ENCODE measurements at places on chromosomes 12 and 14.

- DNase-seq = no peak
Observed at GRCh38 chr12:31089072-31089471, 15.4 kb downstream of the DDX11 start.

DNA sequence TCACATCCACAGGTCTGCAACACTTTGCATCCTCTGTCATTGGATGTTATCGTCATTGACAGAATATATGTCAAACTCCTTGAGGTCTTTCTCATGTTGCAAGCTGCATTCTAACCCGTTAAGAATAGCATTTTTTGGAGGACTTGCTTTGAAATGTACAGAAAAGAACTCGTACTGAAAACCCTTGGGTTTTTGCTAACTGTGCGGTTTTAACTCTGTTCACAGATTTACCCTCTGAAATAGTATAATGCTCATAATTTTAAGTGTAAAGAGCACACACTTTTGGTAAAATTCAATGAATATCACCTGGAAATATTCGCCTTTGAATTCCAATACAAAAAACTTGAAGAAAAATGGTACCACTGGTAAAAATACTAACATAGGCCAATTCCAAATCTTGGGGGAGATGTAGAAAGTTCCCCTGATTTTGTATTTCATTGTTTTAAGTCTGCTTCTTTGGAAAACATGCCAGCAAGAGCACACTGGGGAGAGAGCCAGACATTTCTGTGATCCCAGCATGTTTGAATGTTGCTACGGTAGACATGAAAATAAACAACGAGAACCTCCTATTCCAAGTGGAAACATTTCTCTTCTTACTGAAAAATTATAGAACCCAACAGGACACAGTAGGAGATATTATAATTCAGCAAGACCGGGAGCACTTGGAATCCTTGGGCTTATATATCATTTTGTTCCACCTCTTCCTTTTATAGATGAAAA, 446.0 kb downstream of the AEBP2 start:
- no peak for DNase-seq

DNA sequence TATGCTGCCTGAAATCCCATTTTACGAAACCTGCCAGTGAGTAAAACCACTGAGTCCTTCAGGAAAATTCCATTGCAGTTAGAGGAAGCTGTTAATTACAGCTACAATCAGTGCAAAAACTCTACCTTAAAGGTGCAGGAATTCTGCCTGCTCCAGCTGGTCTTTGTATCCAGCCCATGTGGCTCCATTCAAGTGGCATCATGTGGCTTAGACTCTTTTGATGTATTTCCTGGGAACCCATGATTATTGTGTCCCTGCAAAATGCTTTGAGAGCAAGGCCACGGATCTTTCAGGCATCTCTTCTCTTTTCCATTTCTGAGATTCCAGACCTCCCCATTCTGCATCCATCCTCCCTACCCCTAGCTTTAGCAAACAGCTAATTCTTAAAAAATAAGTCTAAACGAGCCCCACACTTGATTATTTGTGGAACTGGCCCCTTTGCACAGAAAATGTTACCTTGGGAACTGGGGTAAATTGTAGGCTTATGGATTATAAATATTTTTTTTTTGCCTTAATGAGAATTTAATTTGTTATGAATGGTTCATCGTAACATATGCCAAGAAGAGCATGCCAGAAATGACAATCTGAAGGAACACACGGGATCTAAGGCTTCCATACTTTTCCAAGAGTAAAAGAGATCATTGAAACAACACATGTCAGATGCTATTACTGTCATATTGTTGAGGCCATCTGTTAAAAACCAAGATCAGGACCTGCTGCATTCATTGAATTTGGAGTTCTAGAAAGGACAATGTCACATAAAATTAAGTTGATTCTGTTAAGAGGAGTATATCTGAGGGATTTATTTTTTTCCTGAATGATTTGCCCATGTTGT, 144.6 kb downstream of the TPH2 start:
- no peak for DNase-seq

DNA sequence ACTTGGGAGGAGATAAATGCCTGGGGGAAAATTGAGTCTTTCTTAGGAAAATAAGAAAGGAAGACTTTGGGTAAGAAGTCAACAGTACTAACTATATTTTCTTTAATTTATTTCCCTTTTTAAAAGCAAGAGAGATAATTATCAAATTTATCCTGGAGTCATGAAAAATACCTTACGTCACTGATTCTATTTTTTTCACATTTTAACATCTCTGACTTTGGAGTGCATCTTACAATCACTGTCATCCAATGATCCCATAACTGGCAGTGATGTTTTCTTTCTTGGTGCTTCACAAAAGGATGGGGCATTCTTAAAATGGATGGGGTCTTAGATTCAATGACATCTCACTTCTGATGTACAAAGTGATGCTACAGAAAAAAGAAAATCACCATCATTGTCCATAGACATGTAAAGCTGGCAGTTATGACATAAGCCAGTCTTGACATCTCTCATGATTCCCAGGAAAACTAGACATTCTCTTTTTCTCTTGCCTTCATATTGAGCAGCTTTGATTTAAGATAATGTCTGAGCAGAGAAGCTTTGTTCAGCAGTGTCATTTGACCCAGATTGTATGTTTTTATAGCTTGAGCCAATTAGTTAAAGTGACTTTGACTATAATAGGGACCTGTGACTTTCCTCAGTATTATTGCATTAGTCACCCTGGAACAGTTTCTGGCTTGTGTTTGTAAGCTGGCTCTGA, 236.2 kb downstream of the EGLN3 start:
- no peak for DNase-seq

DNA sequence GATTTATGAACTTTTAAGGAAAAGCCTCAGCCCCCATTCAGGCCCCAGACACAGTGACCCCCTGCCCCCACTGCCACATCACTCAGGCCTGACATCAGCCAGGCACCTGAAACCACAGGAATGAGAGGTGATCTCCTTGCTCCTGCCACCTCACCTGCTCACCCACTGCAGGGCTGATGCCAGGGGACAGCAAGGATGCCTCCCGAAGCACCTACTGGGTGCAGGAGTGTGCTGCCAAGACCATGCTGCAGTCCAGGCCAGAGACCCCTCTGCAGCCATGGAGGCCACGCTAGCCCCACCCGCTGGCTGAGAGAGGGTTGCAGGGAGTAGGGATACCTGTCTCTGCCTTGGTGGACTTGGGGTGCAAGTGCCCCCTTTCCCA, 18.6 kb upstream of the KRT7 start:
- DNase-seq = no peak

DNA sequence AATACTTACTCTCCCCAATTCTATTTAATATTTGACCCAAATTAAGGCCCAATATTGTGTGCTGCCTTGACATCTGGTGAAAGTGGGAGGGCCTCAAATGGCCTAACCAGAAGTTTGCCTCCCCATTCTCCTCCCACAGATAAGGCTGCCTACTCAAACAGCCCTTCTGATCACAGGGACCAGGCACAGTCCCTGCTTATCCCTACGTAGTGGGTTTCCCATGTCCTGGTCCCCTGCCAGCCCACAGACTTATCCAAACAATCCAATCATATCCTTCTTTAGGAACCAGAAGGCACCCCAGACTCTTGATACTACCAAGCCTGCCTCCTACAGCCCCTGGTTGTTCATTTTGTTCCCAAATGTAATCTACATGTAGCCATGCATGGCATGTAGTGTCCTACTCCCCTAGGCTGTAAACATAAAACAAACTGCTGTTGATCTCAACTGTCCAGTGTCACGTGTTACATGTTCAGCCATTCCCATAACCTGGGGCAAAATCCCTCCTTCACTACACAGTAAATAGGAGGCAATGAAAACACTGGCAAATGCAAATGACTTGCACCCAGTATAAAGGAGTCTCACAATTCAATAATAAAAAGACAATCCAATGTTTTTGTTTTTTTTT, 49.3 kb downstream of the EEA1 start:
- DNase-seq = no peak

GRCh38 chr14:38291681-38292467, 36.0 kb upstream of the CLEC14A start:
- no peak for DNase-seq

GRCh38 chr12:79274501-79275064, 410.0 kb downstream of the SYT1 start:
- DNase-seq = no peak

GRCh38 chr12:132835076-132836025, 6.7 kb upstream of the GOLGA3 start:
- DNase-seq = no peak

DNA sequence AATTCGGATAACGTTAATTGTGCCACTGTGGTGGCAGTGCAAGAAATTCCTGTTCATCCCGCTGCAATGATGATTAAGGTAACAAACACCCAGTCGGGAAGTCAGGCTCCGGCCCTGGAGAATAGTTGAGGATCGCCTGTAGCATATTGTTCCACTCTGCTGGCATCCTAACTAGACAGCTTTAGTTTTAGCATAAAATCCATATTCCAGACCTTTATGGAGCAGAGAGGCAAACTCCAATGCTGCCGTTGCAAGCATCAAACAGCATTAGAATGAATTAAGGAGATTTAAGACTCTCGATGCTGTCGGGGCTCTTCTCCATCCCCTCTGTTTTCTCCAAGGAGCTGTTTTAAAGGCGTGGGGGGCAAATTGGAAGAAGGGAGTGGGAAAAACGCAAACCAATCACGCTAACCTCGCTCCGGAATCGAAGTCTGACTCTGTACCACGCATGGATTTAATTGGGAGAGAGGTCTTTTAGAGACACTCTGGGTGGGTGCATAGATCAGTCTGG, 660.4 kb downstream of the VRK1 start:
- no peak for DNase-seq

- no peak for DNase-seq
Observed at GRCh38 chr14:93317875-93318807, 14.7 kb downstream of the BTBD7 start.

DNA sequence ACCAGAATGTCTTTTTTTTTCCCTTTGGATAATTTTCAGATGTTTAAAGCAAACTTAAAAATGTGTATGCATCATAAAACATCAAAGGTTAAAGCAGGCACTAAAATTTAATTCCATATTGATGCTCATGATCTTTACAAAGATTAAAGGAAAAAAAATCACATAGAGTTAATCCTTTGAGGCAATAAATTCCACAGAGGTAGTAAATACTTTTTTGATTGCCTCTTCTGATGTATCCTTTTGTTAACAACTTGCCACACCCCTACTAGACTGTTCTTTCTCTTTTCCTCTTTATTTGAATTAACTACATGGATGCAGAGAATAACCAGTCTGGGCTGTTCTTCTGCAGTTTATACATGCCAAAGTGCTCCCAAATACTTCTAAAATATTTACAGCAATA, 45.2 kb upstream of the KCNJ8 start:
- DNase-seq = no peak

DNA sequence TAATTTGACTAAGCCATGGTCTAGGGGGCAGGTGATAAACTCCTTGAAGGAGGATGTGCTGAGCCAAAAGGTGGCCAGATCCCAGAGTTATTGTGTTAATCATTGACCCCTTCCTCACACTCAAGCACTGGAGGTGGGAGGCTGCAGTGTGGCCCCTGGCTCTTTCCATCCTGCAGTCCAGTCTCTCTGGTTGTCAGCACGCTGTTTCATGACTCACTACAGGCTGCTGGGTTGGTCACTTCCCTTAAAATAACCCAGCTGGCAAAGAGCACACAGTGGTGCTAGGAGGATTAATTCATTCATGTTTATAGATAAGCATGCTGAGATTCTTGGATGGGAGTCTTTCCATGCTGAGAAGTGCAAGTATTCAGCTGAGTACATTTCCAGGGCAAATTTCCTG, 228.9 kb downstream of the ANO2 start:
- no peak for DNase-seq

GRCh38 chr12:95205685-95206084, 11.6 kb downstream of the FGD6 start:
- DNase-seq = no peak

- no peak for DNase-seq
Observed at GRCh38 chr14:29805415-29806123, 122.1 kb downstream of the PRKD1 start.

DNA sequence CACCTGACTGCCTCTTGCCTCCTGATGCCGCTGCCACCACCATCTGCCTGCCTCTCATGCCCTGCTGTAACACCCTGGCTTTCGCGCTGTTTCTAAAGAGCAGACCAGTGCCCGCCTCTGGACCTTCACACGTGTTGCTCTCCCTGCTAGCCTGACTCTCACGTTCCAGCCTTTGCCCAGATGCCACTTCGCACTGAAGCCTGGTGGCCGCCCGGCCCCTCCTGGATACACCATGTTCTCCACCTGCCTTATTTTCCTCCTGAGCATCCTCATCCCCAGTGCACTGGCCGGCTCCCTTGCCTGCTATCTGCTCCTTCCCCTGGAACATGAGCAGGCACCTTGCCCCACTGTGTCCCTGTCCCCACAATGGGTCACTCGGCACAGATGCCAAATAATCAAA, 146.5 kb downstream of the PIWIL1 start:
- no peak for DNase-seq

- DNase-seq = no peak
Observed at GRCh38 chr14:70538087-70538486, 3.3 kb upstream of the ADAM20 start.

GRCh38 chr12:123944696-123945095, 27.9 kb downstream of the CCDC92 start:
- DNase-seq = no peak

DNA sequence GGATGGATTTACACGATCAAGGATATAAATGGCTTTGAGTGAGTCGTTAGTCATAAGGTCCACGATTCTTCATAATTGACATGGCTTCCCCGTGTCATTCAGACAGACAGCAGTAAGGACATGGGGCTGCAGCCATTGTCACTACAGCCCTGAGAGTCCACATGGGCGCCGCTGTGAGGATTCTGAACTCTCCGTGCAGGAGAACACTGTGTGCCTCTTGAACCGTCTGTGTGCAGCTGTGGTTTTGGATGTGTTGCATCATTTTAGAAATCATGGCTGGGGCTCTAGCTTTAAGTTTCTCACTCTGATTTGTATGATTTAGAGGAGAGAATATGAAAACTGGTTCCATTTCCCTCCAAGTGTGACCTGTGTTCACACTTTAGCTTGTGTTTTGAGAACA, 47.2 kb downstream of the NPAS3 start:
- no peak for DNase-seq

- no peak for DNase-seq
Observed at GRCh38 chr14:104878582-104878981, 13.5 kb downstream of the CEP170B start.

DNA sequence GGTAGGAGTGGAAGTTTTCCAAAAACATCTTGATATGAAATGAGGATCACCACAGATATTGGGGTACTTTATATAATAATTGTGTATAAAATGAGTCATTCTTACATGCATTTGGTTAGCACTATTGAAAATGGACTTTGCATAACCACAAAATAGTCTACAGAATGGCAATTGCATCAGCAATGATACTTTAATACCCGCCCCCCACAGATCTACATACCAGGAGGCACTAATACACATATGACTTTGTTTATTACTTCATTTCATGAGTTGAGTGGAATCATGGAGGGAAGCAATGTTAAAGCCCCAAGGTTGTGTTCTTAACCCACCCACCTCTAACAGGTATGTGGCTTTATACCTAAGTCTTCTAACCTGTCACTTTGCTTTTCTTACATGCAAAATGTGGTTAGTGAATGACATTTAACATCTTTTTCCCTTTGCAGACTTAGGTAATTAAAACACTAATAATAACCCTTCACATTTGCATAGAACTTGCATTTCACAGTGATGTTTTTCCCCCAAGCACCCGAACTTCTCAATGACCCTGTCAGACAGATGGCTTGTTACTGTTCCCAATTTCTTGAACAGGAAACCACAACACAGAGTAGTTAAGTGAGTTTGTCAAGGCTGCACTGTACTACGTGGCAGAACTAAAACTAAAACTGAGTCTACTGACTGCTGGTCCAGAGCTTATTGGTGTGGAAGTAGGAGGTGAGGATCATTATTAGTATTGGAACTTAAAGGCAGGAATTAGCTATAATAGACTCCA, 101.9 kb downstream of the NPAS3 start:
- no peak for DNase-seq
